SK-N-DZ (cell line): ENCODE measurements at places on chromosomes 1 and 21.

DNA sequence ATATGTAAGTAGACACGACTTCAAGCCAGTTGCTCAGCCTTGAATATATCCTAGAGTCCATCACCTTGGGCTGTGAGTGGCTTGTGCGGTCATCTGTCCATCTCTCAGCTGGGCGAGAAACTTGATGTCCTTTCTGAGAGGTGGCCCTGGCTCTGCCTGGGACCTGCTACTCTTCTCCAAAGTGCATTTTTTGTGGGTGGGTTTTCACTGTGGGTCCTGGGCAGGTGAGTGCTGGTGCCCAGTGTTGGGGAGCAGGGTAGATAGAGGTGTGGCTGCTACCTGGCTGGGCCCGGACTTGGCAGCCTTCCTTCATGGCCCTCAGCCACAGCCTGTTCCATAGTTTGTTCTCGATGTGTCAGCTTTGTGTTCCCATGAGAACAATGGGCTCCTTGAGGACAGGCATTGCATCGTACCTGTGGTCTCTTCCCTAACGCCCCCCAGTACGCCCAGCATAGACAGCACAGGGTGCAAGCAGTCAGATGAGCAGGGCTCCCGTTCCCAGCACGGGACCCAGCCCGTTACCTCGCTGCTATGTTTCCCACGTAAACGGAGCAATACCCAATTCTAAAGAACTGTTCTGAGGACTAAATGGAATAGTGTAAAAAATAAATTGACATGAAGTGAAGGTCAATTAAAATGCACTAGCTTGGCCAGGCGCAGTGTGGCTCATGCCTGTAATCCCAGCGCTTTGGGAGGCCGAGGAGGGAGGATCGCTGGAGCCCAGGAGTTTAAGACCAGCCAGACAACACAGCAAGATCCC is 877 bp upstream of the SLX9 start:
- no peak for DNase-seq

DNA sequence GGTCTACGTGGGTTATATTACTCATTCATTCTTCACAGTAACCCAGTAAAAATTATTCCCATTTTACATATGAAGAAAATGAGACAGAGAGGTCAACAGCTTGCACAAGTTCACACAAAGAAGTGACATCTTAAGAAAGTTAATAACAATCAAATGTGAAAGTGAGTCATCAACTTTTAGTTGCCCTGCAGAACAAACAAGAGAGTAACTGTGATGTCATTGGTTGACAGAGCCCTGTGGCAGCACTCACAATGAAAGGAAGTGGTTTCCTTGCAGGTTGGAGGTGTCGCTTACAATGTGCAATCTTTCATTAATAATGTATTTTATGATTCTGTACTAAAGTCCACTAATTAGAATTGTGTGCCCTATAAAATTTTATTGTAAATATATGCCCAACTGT is 369.6 kb downstream of the RYR2 start:
- DNase-seq, result no peak

- peak; percentile 11 for DNase-seq
These were observed 9.9 kb downstream of the SNRPE start for GRCh38 chr1:203871114-203871880.

DNA sequence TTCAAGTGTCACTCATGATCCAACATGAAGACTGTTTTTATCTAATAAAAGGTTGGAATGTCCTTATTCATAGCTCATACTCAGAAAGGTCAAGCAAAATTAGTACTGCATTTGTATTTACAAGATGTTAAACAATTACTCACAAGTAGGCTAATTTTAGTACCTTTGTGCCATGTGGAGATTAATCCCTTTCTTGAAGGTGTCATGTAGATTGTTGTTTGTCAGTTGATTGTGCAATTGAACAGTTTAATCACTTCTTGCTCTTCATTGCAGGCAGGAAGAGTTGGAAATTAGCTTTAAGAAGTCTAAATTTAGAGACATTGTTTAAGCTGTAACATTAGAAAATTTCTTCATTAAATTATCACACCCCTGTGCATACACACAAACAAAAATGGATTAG is 847.1 kb downstream of the KCNT2 start:
- DNase-seq, result no peak

DNA sequence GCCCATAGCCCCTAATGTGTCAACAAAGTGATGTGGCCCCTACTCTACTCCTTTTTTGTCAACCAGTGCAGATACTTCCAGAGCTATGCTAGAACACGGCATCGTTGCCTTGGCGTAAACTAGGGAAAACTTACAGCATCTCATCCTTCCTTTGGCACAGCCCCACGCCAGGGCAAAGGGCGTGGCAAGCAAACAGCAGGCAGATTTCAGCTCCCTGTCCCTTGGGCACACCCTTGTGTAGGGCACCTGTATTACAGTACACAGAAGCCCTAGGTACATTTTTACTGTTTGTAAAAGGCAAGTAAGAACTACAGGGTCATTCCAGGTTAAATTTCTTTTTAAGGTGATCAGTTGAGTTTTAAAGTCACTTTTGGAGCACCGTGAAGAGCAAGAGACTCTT is 29.3 kb downstream of the PRDX6 start:
- DNase-seq, result no peak

GRCh38 chr1:2917284-2917683 is 104.0 kb upstream of the ACTRT2 start:
- DNase-seq, result no peak

DNA sequence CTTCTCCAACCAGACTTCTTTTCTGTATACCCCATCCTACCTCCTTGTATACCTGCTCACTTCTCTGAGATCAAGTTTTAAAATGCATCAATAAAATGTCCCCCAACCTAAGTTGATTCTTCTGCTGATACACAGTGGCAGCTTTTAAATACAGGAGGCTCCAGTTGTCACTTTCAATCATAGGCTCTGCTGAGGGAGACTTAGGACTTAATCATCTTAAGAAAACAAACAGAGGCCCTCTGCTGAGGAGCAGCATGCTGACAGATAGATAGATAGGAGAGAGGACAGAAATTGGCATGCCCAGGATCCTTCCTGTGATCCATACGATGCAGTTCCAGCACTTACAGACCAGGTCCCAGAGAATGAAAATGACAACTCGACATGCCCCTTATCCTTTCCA is 311.0 kb upstream of the PROX1 start:
- DNase-seq, result peak; percentile 41

- no peak for DNase-seq
These were observed 29.4 kb downstream of the CCN1 start for GRCh38 chr1:85609976-85610375.

DNA sequence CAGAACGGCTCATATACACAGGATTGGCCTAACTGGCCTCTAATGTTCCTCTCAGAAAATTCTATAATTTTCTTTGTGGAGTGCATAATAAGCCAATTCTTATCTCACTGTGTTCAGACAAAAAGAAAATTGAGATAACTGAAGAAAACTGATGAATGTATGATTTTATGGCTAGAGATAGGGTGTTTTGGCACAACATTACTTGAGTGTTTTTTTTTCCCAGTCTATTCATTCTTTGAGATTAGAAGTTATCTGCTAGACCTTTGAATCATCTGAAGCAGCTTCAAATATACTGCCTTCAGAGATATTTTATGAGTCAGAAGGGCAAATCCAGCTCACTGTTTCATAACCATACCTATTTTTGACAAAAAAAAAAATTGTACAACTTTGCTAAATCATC is 85.6 kb downstream of the VAV3 start:
- no peak for DNase-seq

DNA sequence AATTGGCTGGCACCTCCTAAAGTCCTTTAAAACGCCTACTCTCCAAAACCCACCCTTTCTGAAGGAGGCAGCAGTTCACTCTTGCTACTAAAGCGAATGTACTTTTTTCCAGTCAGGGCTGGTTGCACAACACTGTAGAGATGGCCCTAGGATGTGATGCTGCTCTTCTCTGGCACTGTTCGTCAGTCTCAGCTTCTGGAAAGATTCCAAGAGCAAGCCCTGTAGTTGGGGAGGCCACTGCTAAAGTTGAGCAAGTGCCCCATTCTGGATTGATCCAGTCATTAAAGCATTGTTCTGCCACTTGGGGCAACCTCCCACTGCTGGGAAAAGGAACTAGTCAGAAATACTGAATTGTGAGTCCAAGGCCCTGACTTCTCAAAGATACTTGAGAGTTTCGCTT is 28.5 kb upstream of the KCNQ4 start:
- DNase-seq, result no peak

- DNase-seq, result no peak
These were observed 376 bp downstream of the SF3A3 start for GRCh38 chr1:37989361-37989930.

- no peak for DNase-seq
These were observed 30.5 kb downstream of the ENO1 start for GRCh38 chr1:8847990-8848389.

GRCh38 chr1:113616156-113616555 is 143.1 kb downstream of the PHTF1 start:
- no peak for DNase-seq

DNA sequence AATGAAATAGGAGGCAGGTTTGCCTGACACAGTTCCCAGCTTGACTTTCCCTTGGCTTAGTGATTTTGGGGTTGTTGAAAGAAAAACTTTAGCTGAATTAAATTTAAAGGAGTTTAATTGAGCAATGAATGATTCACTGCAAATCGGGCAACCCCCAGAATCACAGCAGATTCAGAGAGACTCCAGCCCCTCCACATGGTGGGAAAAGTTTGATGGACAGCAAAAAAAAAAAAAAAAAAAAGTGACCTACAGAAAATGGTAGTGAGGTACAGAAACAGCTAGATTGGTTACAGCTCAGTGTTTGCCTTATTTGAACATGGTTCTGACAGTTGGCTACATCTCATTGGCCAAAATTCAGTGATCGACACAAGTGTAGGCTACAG is 12.6 kb upstream of the IFNAR2 start:
- no peak for DNase-seq

GRCh38 chr1:61102041-61102440 is 19.7 kb downstream of the NFIA start:
- DNase-seq, result no peak

DNA sequence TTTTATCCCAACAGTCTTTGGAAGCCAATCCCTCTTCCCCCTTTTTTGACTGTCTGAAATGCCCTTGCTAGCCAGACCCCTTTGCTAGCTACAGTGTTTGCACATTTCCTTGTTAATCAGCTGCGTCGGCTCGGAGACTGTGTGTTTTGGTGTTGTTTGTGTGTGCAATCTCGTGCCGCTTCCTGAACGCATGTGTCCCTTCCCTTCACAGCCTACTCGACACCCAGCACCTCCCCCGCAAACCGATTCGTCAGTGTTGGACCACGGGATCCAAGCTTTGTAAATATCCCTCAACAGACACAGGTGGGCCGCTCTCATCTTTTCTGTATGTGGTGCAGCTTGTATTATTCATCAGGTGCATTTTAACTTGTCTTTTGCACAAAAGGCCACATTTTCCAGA is 298.7 kb downstream of the TM2D1 start:
- DNase-seq, result no peak

- no peak for DNase-seq
These were observed 29.9 kb downstream of the MAP10 start for GRCh38 chr1:232835166-232835565.

- no peak for DNase-seq
These were observed 483.4 kb downstream of the PLPP3 start for GRCh38 chr1:56095696-56096665.

DNA sequence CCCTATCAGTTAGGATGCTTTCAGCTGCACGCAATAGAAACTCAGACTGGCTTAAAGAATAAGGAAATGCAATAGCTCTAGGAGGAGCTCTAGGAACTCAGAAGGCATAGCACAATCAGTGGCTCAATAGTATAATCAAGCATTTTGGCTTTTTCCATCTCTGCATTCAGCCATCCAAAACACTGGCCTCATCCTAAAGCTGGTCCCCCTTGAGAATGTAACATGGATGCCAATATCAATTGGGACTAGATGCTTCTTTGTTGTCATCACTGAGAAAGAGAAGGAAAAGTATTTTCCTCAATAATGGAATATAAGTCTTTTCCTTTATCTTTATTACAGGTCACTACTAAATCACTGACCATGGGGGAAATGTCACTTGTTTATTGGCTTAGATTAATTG is 509.5 kb downstream of the PLPP3 start:
- DNase-seq, result no peak

- no peak for DNase-seq
These were observed 150.1 kb upstream of the ZNF644 start for GRCh38 chr1:91171898-91172297.

DNA sequence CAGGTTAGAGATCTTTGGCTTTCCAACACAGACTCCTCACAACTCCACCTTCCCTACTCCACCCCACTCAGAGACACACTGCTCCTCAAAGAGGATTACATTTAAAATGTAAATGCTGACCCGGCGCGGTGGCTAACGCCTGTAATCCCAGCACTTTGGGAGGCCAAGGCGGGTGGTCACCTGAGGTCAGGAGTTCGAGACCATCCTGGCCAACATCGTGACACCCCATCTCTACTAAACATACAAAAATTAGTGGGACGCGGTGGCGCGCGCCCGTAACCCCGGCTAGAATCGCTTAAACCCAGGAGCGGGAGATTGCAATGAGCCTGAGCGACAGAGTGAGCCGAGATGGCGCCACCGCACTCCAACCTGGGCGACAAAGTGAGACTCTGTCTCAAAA is 1.8 kb upstream of the ANP32E start:
- no peak for DNase-seq

GRCh38 chr21:46199436-46200373 is 15.4 kb upstream of the SPATC1L start:
- no peak for DNase-seq

DNA sequence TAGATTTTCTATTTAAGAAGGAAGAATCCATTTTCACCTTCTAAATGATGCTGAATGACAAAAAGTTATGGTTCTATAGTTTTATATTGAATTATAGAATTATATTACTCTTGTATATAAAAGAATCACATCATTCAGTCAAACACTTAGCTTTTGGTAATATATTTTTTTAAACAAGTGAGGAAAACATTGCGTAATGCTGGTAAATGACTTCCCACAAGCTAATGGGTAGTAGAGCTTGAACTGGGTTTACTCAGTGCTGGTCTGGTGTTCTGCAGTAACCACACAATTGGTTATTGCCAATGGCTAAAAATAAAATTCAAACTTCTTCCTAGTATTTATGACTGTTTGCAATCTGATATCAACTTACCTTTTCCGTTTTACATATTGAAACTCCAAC is 10.6 kb upstream of the GIPC2 start:
- no peak for DNase-seq

- no peak for DNase-seq
These were observed 10.1 kb downstream of the TMEM63A start for GRCh38 chr1:225872075-225872430.

GRCh38 chr1:1324084-1324523 is 356 bp downstream of the INTS11 start:
- no peak for DNase-seq

GRCh38 chr1:91736715-91737615 is 149.0 kb downstream of the TGFBR3 start:
- DNase-seq, result no peak

DNA sequence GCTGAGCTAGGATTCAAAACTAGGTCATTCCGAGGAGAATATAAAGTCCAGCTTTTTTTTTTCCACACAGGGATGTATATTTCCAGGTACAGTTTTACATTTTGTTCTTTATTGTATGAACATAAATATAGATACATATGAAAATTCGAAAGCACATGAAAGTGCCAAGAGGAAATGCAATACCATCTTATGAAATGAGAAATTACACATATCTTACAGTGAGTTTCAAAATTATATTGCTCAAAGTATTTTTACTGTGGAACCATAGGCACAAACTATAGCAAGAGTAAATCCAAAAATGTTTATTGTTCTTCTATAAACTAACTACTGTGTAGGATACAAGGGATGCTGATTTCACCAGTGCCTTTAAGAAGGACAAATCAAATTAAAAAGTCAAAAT is 39.0 kb downstream of the PTPRC start:
- DNase-seq, result no peak

GRCh38 chr1:230701895-230702768 is 11.8 kb downstream of the AGT start:
- no peak for DNase-seq
